ENCODE measurements at places on chromosomes 4 and X.

- DNase-seq, result no peak
Observed at GRCh38 chr4:104815665-104816064, 321.0 kb upstream of the CXXC4 start.

GRCh38 chr4:10579648-10580047 is 104.9 kb downstream of the CLNK start:
- DNase-seq, result no peak

DNA sequence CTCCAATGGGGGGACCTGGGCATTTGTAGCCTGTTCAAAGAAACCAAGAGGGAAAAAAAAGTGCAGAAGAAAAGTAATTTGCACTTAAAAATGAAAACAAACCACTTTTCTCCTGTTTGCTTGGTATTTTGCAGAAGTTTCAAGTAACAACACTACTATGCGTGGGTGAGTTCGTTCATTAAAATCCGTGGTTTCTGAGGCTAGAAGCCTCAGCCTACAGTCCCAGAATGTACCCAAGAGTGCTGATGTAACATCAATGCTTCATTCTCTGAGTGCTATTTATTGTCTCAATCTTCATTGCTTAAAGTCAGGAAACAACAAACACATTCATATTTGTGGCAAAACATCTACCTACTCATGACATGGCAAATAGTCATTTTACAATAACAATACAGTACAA is 29.2 kb downstream of the LGI2 start:
- DNase-seq, result no peak

DNA sequence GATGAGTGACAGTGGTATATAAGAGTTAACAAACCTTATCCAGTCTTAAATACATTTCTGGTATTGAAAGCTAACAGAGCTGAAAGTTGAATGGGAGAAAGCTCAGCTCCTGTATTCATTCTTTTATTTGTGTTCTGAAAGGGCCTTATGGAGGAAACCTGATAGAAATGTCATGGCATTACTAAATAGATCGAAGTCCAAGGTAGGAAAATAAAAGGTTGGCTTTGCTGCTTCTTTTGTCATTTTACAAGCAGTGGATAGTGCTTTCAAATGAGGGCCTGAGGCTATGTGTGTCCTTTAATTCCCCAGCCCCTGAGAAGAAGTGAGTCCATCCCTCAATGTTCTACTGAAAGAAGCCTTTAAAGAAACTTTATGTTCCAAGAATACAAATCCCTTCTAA is 974.3 kb upstream of the INTU start:
- DNase-seq, result no peak

DNA sequence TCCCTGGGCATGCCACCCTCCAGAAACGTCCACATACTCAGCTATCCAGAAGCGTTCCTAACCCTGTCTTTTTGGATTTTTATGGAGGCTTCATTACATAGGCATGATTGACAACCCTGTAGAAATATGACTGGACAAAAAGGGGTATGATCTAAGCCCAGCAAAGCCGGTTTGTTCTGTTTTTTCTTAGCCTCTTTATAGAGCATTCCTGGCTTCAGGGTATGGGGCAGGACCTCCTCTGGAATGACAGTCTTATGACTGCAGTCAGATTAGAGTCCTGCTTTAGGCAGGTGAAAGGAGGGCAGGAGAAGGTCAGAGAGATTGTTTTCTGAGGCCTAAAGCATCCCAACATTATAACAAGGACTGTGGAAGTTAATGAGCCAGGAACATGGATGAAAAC is 137.4 kb downstream of the DCLK2 start:
- DNase-seq, result no peak

GRCh38 chr4:40848251-40848650 is 98.5 kb downstream of the NSUN7 start:
- DNase-seq, result no peak

DNA sequence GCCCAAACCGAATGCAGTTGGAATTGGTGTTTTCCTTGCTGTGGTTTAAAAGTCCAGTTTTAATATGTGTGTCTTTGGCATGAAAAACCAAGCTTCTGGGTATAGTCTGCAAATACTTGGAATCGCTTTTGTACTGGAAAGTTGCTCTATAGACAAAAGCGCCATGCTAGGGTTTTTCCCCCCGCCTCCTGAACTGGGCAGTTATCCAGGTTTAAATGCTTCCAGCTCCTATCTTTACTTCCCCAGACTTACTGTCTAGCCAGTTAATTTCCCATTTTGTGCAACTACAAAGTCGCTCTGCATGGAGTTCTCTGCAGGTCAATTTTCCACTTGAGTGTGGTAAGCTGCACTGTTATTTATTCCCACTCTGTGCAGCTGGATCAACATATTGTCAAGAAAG is 2.7 kb downstream of the RASL11B start:
- DNase-seq, result no peak

DNA sequence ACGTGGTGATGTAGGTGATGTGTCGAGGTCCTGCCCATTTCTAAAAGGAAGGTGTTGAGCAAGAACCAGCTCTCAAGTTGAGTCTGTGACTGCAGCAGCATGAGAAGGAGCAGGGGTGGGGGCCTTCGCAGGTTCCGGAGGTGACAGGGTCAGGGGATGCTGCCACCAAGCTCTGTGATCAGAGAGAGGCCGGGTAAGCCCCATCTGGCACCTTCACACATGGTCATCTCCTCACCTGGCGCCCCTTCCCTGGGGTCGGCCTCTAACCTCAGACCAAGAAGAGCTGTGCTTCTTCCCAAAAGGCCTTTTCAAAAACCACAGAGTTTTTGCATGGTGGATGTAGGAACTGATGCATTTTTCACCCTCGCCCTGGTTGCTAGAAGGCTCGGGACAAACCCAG is 137.6 kb downstream of the CPZ start:
- DNase-seq, result peak; percentile 3

GRCh38 chr4:127997534-127998388 is 32.6 kb downstream of the ABHD18 start:
- DNase-seq, result no peak

- no peak for DNase-seq
Observed at GRCh38 chr4:169263791-169264392, 6.9 kb downstream of the SH3RF1 start.

DNA sequence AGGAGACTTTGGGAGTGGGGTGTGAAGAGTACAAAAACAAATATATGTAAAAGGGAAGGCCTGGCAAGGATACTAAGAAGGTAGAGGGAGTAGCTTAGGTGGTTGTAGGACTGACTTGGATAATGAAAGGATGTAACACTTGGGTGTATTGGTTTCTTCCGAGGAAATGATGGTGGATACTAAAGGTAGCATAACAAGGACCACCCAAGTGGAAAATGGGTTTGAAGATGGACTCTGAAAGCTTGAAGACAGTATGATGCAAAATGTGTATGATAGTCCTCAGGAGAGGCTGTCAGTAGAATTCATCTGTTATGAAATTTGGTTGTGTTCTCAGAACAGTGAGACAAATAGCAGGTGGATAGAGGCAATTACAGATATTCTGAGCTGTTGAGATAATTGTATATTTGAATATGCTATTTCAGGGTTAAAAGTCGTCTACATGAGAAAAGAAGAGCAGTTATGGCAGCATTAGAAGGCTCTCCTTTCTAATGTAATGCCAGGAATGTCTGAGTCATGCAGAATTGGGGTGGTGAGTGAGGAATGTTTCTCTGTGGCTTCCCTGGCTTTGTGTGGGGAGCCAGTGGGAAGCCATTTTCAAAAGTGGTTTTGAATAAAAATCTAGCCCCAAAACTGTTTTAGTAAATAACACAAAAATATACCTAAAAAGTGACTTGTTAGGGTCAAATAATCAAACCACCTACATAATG is 75.6 kb downstream of the FHIP1A start:
- no peak for DNase-seq

- no peak for DNase-seq
Observed at GRCh38 chr4:146381263-146381872, 140.4 kb downstream of the SLC10A7 start.

- no peak for DNase-seq
Observed at GRCh38 chr4:173490256-173490655, 39.8 kb downstream of the HAND2 start.

DNA sequence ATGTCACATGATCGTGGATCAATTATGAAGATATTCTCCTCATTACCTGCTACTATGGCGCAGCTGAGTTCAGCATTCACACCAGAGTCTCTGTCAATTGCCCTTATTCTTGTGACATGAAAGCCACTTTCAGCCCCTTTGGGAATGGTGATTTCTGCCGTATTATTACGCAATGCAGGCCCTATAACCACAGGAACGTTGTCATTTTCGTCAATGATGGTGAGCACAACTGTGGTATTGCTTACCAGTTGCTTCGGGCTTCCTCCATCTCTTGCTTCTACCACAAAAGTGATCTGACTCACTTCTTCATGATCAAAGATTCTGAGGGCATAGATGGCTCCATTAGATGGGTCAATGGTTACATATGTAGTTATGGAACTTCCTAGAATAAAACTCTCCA is 2.1 kb downstream of the PCDH18 start:
- DNase-seq, result no peak

GRCh38 chr4:15765391-15765790 is 12.7 kb upstream of the CD38 start:
- no peak for DNase-seq

- DNase-seq, result no peak
Observed at GRCh38 chr4:112633477-112634235, 3.1 kb downstream of the ZGRF1 start.

DNA sequence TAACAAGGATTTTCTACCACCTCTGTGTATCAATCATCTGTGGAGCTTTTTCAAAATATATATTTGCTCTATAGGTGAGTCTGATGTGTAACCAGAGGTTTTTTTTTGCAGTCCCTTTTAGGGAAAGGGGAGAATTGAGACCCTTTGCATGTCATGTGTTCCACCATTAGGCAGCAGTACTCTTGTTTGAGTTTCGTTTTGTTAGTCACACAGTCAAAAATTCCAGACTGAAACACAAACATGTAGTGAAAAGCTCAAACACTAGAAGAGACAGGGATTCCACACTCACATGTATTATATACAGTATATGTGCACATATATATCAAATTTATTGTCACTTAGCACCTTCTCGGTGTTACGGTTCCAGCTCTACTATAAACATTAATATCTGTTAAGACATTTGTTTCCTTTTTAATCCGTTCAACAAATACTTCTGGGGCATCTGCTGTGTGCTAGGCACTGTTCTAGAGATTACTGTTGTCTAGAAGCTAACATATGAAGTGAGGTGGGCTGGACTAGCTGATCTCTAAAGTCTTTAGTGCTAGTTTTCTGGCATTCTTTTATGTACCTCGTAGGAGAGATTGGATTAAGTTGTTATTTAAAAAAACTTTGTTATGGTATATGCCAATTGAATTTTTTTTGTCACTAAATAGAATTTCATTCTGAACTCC is 5.5 kb downstream of the USP9X start:
- no peak for DNase-seq

DNA sequence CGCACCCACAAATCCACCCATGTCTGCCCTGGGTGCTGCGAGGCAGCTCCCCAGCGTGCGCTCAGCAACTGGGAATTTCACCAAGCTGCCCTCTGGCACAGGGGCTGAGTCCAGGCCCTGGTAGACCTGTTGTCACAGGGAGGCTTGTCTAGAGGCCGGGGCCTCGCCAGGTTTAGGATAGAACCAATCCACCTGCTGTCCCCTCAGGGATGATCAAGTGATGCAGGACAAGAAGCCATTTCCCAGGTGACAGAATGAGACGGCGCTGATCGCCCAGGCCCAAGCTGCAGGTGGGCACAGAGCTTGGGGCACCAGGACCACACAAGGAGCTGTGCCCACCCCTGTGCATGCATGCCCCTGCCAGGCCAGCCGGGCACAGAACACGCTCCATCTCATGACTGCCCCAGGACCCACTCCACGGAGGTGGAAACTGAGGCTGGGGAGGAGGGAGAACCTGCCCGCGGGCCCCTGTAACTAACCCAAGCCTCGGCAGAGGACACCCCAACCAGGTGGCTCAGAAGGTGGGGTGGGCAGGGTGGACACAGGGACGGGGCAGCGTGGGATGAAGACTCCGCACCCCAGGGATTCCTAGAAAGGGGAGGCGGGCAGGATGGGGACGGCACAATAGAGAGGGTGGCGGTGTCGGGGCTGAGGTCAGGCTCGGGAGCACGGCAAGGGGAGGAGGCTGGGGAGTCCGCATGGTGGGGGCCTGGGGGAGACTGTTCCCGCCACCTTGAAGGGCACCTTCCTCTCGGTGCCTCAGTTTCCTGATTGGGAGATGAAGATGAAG is 78.0 kb downstream of the ZFYVE28 start:
- DNase-seq, result no peak

DNA sequence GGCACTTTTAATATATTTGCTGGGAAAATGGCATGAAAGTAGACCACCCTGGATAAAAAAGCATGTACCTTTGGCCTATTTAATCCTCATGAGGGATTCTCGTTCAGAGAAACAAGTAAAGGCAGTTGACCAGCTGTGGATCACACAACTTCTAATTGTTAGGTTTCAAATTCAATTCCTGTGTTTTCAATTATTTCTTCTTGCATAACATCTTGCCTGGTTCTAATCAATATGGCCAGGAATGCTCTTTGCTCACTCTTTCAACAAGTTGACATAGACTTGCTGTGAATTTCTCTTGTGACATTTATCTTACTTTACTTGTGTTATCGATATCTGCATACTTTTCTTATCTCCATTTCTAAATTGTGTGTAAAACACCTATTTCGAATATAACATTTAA is 211.8 kb downstream of the SLC7A11 start:
- no peak for DNase-seq

DNA sequence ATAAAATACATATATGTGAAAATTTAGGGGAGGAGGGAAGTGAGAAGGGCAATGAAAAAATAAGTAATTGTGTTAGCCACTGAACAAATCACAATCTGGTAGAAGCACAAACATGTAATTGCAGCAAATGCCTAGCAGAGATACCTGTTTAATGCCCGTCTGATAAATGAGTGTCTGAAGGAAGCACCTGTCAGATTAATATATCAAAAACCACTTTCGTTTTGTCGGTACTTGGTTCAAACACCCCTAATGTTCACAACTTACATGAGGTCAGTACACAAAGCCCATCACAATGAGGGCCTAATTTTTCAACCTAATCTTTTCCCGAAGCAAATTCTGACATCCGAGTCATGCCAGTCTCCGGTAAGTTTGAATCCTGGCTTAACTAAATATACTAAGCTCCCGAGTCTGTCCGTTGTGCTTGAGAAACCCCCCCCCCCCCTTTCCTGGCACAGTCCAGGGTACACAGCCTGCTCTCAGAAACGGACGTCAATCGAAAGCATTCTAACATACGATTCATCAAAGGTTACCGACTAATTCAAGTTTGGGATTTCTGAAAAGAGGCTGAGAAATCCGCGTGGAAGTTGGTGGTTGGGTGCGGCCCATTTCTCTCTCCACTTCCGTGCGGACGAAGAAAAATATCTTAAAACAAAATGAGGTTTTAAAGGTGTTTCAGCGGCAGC is 758 bp downstream of the SDAD1 start:
- DNase-seq, result no peak

GRCh38 chrX:45322382-45322781 is 121.7 kb upstream of the DIPK2B start:
- DNase-seq, result no peak

All from T-cell (primary cell).